Tibial nerve (tissue), 4 donors: ENCODE measurements at places on chromosomes 4 and X. TPM values are rescaled to one million over a fixed set of nuclear protein-coding genes. Genes with fewer than 3 reads are reported as not detected.

YIPF7 gene
- 0.98 TPM for total RNA-seq

STS gene
- total RNA-seq: 6.9 TPM

VSIG1 gene
- not detected for total RNA-seq

CCKAR gene
- not detected for total RNA-seq

MSN gene
- total RNA-seq: 256 TPM

SPANXB1 gene
- total RNA-seq: not detected

CCDC110 gene
- total RNA-seq: 0.20 TPM

RPA4 gene
- 12.6 TPM for total RNA-seq

NIPAL1 gene
- 0.87 TPM for total RNA-seq

- no peak overlapping the region for H3K27ac ChIP-seq
- H3K27me3 ChIP-seq: peaks cover 10% of the 10 kb centered on the region
- H3K4me1 ChIP-seq: no peaks in the 10 kb centered on the region
- no peaks in the 10 kb centered on the region for H3K36me3 ChIP-seq
- DNase-seq: no peak
These were observed 3.6 kb downstream of the NOX1 start for GRCh38 chrX:100870527-100870926.

- H3K27ac ChIP-seq: peak within 1 kb of the TSS; percentile 85
- H3K36me3 ChIP-seq: no peaks in the 10 kb centered on the region
- peaks cover 5% of the 10 kb centered on the region for H3K27me3 ChIP-seq
- H3K4me3 ChIP-seq: peak within 1 kb of the TSS; percentile 49
- no peaks in the 10 kb centered on the region for H3K4me1 ChIP-seq
These were observed at the start of gene PLP1 for GRCh38 chrX:103776546-103776945. TSS of gene PLP1 (plus strand) at chrX:103776840. CDS start at chrX:103776996, 156 bp downstream.

- no peak overlapping the region for H3K27ac ChIP-seq
- peak; percentile 69 for DNase-seq
- H3K36me3 ChIP-seq: no peaks in the 10 kb centered on the region
- no peaks in the 10 kb centered on the region for H3K4me1 ChIP-seq
These were observed 29.5 kb upstream of the MAP3K15 start for GRCh38 chrX:19544693-19545305.

DNA sequence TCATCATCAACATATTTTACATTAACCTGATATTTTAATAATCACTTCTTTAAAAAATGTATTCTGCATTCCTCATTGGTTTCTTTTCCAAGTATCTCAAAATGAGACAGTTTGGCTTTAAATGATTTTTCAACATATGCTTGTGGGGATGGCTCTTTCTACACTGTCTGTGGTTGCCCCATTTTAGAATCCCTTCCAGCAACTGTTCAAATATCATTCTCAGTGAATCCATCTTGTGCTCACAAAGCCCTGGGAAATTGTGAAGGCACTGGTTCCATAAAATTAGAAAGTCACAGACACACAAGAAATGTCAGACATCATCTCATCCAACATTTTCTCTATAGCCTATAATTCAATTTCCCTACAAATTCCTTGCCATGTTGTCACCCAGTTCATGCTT lies 103.5 kb downstream of the LNX1 start:
- no peak overlapping the region for H3K27ac ChIP-seq
- H3K4me1 ChIP-seq: no peaks in the 10 kb centered on the region

DNA sequence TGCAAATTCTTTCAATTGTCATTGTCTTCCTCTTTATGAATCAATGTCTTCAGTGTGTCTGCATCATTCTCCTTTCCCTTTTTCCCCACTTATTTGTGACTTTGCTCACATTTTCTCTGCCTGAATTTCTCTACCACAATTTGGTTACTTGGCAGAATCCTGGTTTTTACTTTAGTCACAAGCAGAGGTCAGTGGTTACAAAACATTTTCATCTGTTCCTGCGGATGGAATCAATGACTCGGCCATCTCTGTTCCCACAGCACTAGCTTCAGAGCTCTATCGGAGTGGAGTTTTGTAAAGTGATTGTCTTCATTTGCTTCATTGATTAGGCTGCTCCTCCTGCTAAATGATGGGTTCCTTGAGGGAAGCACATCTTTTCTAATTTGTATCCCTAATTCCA lies 501.3 kb upstream of the AADAT start:
- no peak overlapping the region for H3K27ac ChIP-seq
- H3K4me1 ChIP-seq: no peaks in the 10 kb centered on the region
- no peaks in the 10 kb centered on the region for H3K36me3 ChIP-seq
- no peaks in the 10 kb centered on the region for H3K27me3 ChIP-seq
- no peak overlapping the region for H3K4me3 ChIP-seq

GRCh38 chrX:119518371-119518770 lies 46.8 kb downstream of the STEEP1 start:
- no peaks in the 10 kb centered on the region for H3K4me1 ChIP-seq
- no peaks in the 10 kb centered on the region for H3K36me3 ChIP-seq
- no peak overlapping the region for H3K4me3 ChIP-seq

GRCh38 chr4:24279911-24280375 lies 304.4 kb downstream of the DHX15 start:
- H3K4me1 ChIP-seq: no peaks in the 10 kb centered on the region
- H3K27ac ChIP-seq: no peak overlapping the region
- DNase-seq: no peak
- no peaks in the 10 kb centered on the region for H3K36me3 ChIP-seq
- no peaks in the 10 kb centered on the region for H3K27me3 ChIP-seq

DNA sequence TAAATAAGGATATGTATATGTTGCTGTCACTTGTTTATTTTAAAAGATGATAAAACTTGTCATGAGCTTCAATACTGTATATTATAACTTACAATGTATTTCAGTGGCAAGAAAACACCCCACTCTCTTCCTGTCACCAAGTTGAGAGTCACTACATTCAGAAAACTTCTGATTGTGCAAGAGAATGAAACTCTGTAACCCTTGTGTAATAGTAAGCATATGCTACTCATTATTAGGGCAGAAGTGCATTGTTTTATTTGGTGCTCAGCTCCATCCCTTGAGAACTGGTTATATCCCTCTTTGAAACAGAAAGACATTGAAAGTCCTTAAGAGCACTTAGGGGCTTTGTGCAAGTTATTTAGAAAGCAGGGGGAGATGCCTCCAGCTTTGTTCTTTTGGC lies 594.5 kb downstream of the ARAP2 start:
- no peaks in the 10 kb centered on the region for H3K27me3 ChIP-seq
- H3K4me3 ChIP-seq: no peak overlapping the region
- H3K27ac ChIP-seq: no peak overlapping the region
- no peaks in the 10 kb centered on the region for H3K4me1 ChIP-seq
- no peaks in the 10 kb centered on the region for H3K36me3 ChIP-seq

- H3K27ac ChIP-seq: no peak overlapping the region
- H3K4me3 ChIP-seq: no peak overlapping the region
- H3K36me3 ChIP-seq: no peaks in the 10 kb centered on the region
- DNase-seq: no peak
- no peaks in the 10 kb centered on the region for H3K27me3 ChIP-seq
These were observed 178.9 kb downstream of the CENPC start for GRCh38 chr4:67366311-67366861.

GRCh38 chrX:94178145-94178788 lies 504.3 kb downstream of the FAM133A start:
- no peaks in the 10 kb centered on the region for H3K4me1 ChIP-seq
- DNase-seq: no peak
- no peaks in the 10 kb centered on the region for H3K27me3 ChIP-seq
- H3K36me3 ChIP-seq: no peaks in the 10 kb centered on the region

GRCh38 chrX:133948895-133949294 lies 36.5 kb downstream of the GPC3 start:
- no peak overlapping the region for H3K27ac ChIP-seq
- DNase-seq: no peak
- no peaks in the 10 kb centered on the region for H3K4me1 ChIP-seq
- H3K4me3 ChIP-seq: no peak overlapping the region

DNA sequence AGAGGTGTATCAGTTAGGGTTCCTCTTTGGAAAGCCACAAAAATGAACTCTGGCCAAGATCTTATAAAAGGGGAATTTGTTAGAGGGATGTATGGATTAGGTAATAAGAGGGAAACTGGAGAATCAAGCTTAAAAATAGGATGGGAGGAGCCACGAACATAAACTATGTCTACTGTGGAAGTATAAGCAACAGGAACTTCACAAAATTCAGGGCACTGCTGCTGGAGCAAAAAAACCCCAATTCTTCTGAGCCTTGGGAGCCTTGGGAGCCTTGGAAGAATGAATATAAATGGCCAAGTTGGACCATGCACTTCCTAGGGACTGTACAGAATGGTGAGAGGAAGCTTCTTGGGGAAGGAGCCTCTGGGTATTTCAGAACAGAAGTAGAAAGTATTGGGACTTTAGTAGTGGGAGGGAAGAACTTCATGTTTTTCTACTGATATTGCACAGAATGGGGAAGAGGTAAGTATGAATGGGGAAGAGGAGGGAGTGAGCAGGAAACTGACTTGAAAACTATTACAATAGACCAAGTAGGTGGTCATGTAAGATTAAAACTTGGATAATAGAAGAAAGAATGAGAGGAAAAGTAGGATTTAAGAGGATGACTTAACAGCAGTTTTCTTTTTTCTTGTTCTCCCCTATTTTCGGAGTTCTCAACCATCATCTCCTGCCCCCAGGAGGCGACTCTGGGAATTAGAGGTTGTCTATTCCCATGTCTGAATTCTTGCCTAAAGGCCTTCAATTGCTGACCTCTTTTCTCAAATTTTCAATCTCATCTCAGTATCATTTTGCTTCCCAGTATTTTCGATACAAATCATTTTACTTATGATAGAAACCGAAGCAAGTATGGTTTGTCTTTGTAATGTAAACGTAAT lies 44.4 kb upstream of the TAPT1 start:
- H3K4me1 ChIP-seq: no peaks in the 10 kb centered on the region
- H3K4me3 ChIP-seq: no peak overlapping the region
- H3K27me3 ChIP-seq: no peaks in the 10 kb centered on the region
- H3K36me3 ChIP-seq: no peaks in the 10 kb centered on the region
- DNase-seq: no peak
- no peak overlapping the region for H3K27ac ChIP-seq

- H3K27ac ChIP-seq: no peak overlapping the region
- H3K36me3 ChIP-seq: no peaks in the 10 kb centered on the region
- H3K4me3 ChIP-seq: no peak overlapping the region
- DNase-seq: no peak
- H3K4me1 ChIP-seq: no peaks in the 10 kb centered on the region
These were observed 150.1 kb upstream of the SFRP2 start for GRCh38 chr4:153938994-153939393.

DNA sequence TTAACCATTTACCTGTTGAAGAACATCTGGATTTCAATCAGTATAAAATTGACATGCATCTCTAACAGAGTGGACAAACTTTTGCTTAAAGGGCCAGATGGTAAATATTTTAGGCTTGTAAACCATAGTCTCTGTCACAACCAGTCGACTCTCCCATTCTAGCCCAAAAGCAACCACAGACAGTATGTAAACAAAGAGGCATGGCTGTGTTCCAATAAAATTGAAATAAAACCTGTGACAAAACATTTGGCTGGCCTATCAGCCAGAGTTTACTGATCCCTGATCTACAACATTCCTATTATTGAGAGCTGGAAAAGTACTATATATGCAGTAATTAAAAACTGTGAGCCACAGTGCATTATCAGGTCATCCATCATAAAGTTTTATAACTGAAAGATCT lies 3.2 kb downstream of the CENPC start:
- no peaks in the 10 kb centered on the region for H3K36me3 ChIP-seq
- no peak overlapping the region for H3K4me3 ChIP-seq
- H3K4me1 ChIP-seq: peaks cover 12% of the 10 kb centered on the region
- DNase-seq: no peak
- H3K27ac ChIP-seq: no peak overlapping the region

GRCh38 chrX:18465051-18465450 lies 39.6 kb downstream of the CDKL5 start:
- no peak overlapping the region for H3K4me3 ChIP-seq
- H3K27me3 ChIP-seq: no peaks in the 10 kb centered on the region
- no peaks in the 10 kb centered on the region for H3K4me1 ChIP-seq
- DNase-seq: no peak
- H3K27ac ChIP-seq: no peak overlapping the region

DNA sequence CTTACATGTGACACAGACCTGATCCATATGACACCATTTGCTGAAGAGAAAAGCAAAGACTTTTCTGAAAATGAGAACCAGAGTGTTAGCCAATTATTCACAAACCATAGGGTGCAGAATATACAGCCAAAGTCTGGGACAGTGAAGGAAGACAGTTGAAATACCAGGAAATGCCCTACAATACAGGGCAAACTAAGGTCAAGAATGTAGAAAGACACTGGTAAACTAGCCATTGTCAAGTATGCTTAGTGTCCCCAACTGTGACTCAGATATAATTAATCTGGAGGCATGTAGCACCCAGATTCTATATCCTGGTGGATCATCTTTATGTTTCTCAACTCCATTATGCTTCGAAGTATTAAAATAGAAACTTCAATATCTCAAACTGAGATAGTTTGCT lies 200.9 kb upstream of the FSTL5 start:
- H3K27ac ChIP-seq: no peak overlapping the region
- no peaks in the 10 kb centered on the region for H3K27me3 ChIP-seq
- H3K36me3 ChIP-seq: no peaks in the 10 kb centered on the region
- H3K4me3 ChIP-seq: no peak overlapping the region

DNA sequence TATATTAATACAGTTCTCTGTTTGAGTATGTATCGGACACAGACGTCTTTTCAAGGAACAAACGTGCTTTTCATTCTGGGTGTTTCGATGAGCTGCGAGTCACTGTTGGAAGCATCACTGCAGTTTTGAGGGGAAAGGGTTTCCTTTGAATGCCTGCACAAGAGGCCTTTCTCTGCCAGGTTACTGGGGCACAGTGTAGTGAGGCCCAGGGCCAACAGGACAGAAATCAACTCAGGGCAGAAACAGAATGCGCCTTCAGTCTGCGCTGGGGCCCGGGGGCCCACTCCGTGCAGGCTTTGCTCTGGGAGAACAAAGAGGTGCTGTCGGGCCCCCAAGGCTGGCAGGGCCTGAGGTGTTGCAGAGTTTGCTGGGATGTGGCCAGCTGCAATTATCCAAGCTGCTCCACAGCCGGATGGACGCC lies 2.3 kb upstream of the PPP2R3B start:
- peak overlapping the region; percentile 100 for H3K27ac ChIP-seq
- no peaks in the 10 kb centered on the region for H3K36me3 ChIP-seq
- peaks cover 12% of the 10 kb centered on the region for H3K4me1 ChIP-seq
- H3K27me3 ChIP-seq: no peaks in the 10 kb centered on the region
- DNase-seq: no peak

GRCh38 chr4:47579235-47579634 lies 94.2 kb downstream of the ATP10D start:
- peaks cover 79% of the 10 kb centered on the region for H3K36me3 ChIP-seq
- no peaks in the 10 kb centered on the region for H3K4me1 ChIP-seq
- H3K27me3 ChIP-seq: no peaks in the 10 kb centered on the region
- H3K27ac ChIP-seq: peak overlapping the region; percentile 90
- DNase-seq: no peak

DNA sequence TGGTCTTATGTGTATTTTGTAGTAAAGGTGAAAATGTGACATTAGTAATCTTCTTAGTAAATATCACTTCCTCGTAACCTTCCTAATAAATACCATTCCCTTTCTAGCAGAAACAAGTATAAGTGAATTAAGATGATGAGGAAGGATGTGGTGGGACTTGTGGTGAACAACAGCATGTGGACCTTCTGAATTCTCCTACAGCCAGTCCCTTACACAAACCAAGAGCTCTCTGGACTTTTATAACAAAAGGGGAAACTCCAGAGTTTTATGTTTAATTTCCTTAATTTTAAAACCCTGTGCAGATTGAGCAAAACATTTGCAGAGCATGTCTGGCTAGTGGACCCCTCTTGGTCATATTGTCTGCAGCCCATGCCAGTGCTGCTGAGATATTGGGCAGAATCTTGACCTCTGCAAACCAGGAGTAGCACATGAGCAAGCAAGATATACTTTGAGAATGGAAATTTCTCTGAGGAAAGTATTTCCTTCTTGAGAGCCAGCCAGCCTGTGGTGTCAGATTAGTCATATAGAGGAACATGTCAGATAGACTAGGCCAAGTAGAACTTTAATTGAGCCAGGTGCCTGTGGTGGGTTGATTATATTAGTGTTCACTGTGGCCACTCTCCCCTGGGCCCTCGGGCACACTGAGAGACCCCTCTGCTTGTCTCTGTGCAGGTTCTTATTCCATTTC lies 328.2 kb downstream of the DKK2 start:
- no peak overlapping the region for H3K27ac ChIP-seq
- no peaks in the 10 kb centered on the region for H3K27me3 ChIP-seq
- H3K4me1 ChIP-seq: no peaks in the 10 kb centered on the region
- no peak overlapping the region for H3K4me3 ChIP-seq
